ENCODE measurements at places on chromosomes 7 and 10. TPM values are rescaled to one million over a fixed set of nuclear protein-coding genes. Genes with fewer than 3 reads are reported as not detected.
A peak's percentile ranks its signal among the peaks of the same experiment; 100 is the strongest.

The BLNK gene
- polyA plus RNA-seq, result 76.4 TPM

The ZNF518A gene
- 6.4 TPM for polyA plus RNA-seq

DNA sequence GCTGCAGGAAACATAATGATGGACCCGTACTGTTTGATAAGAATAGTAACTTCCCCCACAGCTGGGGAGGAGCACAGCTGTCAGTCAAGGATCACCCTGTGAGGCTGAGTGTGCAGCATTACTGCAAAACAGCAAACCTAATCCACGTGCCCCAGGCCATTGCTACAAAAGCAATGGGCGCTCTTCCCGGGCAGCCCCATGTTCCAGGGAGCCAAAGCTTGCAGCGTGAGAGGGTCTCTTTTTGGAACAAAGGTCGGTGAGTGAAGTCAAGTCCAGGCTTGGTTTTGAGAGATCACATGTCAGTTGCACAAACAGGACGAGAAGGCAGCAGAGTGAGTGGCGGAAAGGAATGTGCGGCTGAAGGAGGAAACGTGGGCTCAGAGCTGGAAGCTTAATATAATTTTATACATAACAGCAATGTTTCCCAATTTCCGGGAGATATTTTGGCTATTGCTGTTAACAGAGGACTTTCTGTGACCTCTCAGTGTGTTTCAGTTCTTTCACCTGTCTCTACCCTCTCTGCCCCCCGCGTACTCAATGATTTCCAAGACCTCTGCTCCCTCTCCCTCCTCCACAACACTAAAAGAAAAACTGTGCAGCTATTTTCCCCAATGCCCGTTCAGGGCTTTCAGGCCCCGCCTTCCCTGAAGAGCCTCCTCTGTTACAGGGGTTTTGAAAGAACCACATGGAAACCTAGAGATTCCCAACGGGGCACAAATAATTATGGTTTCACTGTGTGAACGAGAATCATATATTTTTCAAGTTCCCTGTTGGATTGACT, 128.9 kb downstream of the MTPAP start:
- no peak for DNase-seq

DNA sequence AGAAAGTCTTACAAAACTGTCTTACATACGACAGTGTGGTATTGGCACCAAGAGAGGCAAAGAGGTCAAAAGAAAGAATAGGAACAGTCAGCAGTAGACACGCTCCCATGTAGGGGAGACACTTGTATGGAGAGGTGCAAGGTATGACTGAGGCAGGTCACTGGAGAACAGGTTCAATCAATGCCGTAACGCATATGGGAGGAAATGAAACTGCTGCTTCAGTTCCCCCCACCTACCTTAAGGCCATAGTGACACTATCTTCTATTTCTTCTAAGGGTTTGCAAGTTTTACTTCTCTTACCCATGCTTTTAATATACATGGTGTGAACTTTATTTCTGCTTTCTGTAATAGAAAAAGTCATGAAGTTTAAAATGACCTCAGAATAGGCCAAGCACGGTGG, 5.5 kb upstream of the PITRM1 start:
- no peak for DNase-seq

- no peak for DNase-seq
These were observed 25.3 kb upstream of the PPIF start for GRCh38 chr10:79321951-79322350.

DNA sequence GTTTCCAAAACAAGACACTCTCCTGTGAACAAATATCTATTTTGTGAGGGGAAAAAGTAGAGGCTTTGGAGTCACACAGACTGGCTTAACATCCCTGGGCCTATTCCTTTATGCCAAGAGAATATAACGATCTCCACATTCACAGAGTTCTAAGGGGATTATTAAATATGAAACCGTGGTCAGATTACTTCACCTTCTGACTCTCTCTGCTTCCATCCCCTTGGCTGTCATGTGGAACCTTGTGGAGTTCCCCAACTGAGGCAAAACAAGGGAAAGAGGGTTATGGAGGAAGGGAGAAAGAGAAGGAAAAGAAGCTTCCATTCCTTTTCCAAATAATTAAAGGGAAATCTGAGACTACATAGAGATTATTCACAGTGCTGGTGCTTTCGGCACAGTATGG, 55.5 kb upstream of the ATP6V0A4 start:
- DNase-seq, result no peak

The DUS4L gene
- polyA plus RNA-seq, result 5.1 TPM

DNA sequence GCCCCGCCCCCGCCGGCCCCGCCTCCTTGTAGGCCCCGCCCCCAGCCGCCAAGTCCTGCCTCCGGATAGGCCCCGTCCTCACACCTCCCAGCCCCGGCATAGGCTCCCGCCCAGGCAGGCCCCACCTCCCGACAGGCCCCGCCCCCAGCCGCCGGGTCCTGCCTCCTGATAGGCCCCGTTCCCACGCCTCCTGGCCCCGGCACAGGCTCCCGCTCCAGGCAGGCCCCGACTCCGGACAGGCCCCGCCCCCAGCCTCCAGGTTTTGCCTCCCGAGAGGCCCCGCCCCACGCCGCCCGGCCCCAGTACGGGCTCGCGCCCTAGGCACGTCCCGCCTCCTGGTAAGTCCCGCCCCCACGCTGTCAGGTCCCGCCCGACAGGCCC, 232 bp upstream of the MICALL2 start:
- DNase-seq, result peak; percentile 100

DNA sequence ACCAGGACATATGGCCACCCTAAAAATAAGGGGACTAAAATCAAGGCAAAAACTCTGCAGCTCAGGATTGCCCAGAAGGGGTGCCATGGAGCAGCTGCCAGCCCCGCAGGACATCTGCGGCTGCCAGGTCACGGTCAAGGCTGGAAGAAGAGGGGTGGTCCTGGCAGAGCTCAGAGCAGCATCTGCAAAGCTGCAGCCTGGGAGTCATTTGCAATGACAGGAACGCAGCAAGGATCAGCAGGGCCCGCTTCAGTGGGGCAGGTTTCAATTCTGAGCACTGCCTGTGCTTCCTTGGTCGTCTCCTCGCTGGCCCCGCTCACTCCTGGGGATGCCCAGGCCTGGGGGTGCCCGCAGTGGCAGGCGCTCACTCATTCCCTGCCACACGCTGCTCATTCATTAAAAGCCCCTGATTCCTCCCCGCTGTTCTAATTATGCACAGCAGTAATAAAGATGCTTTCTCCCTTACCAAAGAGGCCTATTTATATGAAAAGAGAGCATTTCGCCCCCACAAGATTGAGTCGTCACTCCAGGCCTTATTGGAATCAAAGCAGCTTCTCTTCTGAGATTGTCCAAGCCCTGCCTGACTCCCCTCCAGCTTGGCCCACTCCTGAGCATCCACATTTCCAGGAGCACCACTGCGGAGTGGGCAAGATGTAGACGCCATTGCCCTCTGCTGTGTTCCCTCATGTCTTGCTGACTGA, 4.6 kb downstream of the HSPA12A start:
- no peak for DNase-seq

GRCh38 chr10:71372882-71373495, 23.7 kb upstream of the CDH23 start:
- DNase-seq, result peak; percentile 83

All from spleen (tissue), 13 donors.